CD4-positive, CD25-positive, alpha-beta regulatory T cell (primary cell): ENCODE measurements at places on chromosomes 16 and 17.

DNA sequence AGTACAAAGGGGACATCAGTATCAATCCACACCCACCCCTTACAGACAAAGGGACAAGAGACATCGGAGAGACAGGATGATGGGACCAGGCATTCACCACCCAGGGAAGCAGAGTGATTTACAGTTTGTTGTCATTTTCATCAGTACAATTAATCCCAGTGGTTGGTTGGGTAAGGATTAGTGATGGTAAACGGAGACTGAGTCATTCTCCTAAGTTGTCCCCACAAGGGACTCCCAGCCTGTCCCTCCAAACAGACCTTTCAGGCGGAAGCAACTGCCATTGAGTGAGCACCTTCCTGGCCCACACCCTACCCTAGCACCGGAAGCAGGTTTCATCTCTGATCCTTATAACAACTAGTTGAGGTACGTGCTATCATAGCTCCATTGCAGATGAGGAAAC, 11.2 kb downstream of the PPL start:
- no peaks in the 10 kb centered on the region for H3K27me3 ChIP-seq
- H3K4me3 ChIP-seq = no peak overlapping the region
- H3K27ac ChIP-seq = no peak overlapping the region
- DNase-seq = no peak
- no peaks in the 10 kb centered on the region for H3K36me3 ChIP-seq

DNA sequence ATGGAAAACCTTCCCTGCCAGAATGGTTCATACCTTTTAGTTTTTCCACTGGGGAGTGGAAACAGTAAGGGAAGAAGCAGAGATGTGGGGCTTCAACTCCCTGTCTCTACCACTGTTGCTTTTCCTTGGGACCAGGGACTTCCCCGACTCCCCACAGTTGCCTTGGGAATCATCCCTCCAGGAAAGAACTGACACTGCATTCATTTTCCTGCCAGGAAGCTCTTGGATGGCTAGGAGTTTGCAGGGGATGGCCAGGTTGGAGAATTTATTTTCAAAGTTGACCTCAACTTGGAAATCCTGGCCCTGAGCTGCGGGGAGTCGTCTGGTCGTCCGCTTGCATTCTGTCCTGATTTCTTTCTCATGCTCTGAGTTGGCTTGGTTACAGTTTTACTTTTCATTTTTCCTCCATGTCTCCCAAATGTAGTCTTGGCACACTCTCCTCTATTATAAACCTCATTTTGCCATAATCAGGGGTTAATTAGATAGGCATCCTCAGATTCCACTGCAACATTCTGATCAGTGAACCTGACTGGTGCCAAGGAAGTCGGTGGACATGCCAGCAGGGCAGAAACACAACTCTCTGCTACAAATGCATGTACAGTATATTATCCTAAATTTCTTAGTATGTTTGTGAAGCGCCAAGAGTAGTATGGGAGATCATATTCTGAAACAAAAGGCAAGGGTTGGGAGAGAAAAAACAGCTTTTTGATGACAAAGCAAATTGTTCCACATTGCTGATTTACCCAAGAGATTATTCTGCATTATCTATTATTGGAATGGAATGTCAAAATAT, 220.5 kb upstream of the XYLT1 start:
- no peaks in the 10 kb centered on the region for H3K4me1 ChIP-seq
- no peak for DNase-seq
- no peaks in the 10 kb centered on the region for H3K27me3 ChIP-seq
- H3K36me3 ChIP-seq = no peaks in the 10 kb centered on the region
- H3K4me3 ChIP-seq = no peak overlapping the region

- no peaks in the 10 kb centered on the region for H3K4me1 ChIP-seq
- H3K36me3 ChIP-seq = no peaks in the 10 kb centered on the region
- no peak for DNase-seq
- no peaks in the 10 kb centered on the region for H3K27me3 ChIP-seq
- no peak overlapping the region for H3K27ac ChIP-seq
Measured at GRCh38 chr17:69231521-69231920, 2.9 kb upstream of the ABCA10 start.

DNA sequence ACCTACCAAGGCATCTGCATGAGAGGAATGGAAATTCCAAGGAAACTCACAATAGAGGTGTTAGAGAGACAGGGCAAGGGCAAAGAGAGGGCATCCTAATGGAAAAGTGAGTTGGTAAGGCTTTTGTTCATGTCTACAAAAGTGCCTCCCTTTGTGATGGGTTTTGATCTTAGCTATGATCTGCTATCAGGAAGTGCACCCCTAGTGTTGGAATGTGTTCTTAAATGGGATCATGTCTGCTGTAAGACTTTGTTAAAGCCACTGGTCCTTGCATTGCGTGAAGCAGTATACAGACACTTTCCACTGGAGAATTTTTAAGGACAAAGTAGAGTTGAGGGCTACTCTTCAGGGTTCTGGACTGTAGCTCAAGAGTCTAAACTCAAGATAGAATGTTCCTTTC, 92.0 kb downstream of the MAP2K6 start:
- peaks cover 7% of the 10 kb centered on the region for H3K36me3 ChIP-seq
- H3K4me1 ChIP-seq = no peaks in the 10 kb centered on the region
- no peaks in the 10 kb centered on the region for H3K27me3 ChIP-seq
- H3K4me3 ChIP-seq = no peak overlapping the region

DNA sequence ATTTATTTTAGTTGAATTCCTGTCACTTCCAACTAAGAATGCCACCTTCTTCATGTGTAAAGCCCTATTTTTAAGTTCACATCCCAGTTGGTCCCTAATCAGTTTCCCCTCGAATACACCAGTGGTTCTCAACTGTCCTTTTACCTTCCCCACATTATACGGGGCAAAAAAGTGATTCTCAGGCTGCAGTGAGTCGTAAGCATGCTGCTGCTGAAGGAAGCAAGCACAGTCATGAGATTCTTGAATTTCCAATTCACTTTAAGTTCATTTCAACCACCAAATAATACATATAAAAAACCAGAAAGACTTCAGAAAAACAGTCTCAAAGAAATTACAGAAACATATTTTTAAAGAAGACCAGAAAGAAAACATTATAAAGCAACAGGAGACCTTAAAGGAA, 47.9 kb downstream of the UBE2G1 start:
- no peaks in the 10 kb centered on the region for H3K27me3 ChIP-seq
- no peaks in the 10 kb centered on the region for H3K36me3 ChIP-seq
- peaks cover 11% of the 10 kb centered on the region for H3K4me1 ChIP-seq
- DNase-seq = no peak
- H3K27ac ChIP-seq = no peak overlapping the region
